ENCODE measurements at places on chromosomes 3 and 15.

DNA sequence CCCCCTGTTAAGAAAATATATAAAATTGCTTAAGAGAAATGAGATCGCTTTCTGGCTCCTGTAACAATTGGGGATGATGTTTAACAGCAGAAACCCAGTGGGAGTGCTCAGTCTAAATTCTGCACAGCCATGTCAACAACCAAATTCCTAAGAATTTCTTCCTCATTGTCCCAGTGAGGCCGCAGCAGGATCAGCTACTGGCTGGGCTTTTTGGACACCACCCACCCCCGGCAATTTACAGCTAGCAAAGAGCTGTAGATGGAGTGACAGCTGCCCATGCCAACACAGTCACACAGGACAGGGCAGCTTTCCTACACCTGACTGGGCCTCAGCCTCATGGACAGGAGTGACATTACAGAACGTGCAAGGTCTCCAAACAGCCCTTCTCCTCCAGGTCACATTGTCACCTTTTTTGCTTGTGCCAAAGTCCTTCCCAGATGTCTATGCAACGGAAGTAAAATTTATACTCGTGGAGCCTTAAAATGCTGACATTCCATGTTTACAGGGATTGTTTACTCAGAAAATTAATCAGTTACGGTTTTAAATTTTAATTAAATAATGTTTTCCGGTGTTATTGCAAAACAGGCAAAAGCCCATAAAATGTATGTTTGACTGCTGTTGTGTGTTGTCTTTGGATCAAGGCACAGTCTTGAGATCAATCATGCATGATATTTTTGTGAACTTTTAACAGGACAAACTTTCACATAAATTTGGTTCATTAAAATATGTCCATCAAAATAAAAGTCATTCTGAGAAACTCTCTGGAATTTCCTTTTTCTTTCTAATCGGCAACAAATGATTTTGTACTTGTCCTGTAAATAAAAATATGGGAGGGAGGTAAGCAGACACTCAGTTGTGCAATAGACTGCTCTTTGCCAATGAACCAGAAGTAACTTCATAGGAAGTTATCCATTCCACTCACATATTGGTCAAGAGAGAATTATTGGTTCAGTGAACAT lies 943.2 kb downstream of the MCTP2 start:
- no peak for DNase-seq

GRCh38 chr3:40615110-40615915 lies 90.6 kb downstream of the ZNF621 start:
- DNase-seq: peak; percentile 79

GRCh38 chr15:62103431-62103830 lies 36.7 kb downstream of the C2CD4A start:
- no peak for DNase-seq

DNA sequence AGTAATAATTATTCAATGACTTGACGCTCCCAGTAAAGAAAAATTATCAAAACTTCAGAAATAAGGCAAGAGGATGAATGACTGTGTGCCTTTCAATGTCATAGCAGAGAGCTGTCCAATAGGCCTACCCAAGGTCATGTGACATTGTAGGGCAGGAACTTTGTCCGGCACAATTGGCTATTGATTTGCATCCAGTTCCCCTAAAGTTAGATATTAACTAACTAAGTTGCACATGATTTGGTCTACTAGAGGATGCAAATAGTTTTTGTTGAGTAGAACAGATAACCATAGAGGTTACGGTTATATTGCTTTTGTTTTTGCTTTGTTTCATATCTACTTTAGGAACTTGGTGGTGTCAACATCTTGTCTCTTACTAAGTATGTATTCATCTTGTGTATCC lies 127.9 kb upstream of the PFN2 start:
- DNase-seq: no peak

- no peak for DNase-seq
These were observed at the start of gene EPB42 for GRCh38 chr15:43220991-43221403. Gene EPB42 (minus strand): TSS chr15:43221018. CDS start chr15:43220825, 193 bp downstream.

DNA sequence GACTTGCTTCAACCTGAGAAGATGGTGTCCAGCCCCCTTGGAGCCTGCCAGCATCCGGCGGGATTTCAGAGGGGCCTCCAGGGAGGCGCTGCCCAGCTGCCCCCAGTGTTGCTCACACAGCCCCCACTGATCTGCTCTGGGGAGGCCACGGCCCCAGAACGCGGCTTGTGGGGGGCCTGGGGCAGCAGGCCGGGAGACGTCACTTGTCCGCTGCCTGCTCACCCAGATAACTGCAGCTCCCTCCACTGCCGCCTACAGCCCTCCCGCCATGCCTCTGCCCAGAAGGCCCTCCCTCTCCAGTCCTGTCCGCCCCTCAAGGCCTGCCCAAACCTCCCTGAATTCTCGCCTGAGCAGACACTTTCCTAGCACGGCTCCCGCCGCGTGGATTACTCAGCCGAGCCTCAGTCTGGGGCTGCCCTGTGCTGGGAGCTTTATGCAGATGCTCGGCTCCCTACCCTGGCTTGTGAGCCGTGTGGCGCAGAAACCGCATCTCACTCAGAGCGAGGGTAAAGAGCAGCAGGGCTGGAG lies 17.2 kb upstream of the ADIPOQ start:
- no peak for DNase-seq

DNA sequence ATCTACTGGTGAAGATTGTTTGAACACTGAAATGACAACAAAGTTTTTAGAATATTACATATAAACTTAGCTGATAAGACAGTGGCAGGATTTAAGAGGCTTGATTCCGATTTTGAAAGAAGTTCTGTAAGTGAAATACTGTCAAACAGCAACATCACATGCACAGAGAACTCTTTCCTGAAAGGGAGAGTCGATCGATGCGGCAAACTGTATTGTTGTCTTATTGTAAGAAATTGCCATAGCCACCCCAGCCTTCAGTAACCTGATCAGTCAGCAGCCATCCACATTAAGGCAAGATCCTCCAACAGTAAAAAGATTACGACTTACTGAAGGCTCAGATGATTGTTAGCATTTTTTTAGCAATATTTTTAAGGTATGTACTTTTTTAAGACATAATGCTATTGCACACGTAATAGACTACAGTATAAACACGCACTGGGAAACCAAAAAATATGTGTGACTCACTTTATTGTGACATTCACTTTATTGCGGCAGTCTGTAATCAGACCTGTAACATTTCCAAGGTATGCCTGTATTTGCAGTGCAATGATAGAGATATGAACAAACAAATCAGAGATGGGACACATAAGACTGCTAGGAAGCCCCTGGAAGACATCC lies 225.6 kb upstream of the UBE2E1 start:
- no peak for DNase-seq

GRCh38 chr3:195557322-195557721 lies 14.2 kb upstream of the PPP1R2 start:
- DNase-seq: no peak

GRCh38 chr3:81378552-81379293 lies 382.7 kb downstream of the GBE1 start:
- DNase-seq: no peak

DNA sequence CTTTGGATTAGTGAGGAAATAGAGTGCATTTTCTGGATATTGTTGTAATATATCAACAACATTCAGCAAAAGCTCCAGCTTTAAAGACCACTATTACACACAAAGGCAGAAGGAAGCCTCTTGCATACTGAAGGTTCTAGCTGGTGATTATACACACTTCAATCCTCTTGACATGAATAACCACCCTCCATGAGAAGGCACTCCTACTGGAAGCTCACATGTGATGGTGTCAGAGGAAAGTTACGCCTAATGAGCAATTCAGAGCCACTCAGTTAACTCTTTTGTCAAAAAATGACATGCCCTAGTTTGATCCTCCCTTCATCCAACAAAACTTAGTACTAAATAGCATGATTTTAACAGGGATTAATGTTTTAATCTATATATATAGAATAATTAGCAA lies 124.6 kb upstream of the LYSMD4 start:
- DNase-seq: peak; percentile 50

DNA sequence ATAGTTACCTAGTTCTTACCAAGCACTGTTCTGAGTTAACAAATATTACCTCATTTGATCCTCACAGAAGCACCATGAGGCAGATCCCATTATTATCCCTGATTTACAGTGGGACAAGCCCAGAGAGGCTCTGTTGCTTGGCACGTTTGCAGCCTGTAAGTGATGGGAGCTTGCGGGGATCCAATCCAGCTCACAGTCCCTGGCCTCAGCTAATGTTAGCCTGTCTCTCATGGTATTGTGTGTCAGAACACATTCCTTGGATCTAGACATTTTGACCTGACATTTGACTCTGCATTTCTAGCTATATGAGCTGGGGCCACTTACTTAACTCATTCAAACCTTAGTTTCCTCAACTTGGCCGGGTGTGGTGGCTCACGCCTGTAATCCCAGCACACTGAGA lies 246.9 kb upstream of the LRTM1 start:
- no peak for DNase-seq

DNA sequence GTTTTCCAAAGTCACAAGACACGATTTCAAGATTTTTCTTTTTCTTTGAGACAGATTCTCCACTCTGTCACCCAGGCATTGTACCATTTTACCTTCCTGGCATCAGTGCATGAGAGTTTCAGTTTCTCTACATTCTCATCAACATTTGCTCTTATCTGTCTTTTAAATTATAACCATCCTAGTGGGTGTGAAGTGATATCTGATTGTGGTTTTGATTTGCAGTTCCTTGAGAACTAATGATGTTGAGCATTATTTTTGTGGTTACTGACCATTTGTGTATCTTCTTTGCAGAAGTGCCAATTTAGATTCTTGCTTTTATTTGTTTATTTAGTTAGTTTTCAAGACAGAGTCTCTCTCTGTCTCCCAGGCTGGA lies 41.2 kb downstream of the ADIPOQ start:
- DNase-seq: no peak

GRCh38 chr15:76299786-76300185 lies 11.5 kb downstream of the ETFA start:
- no peak for DNase-seq

GRCh38 chr15:76195506-76196268 lies 115.6 kb downstream of the ETFA start:
- no peak for DNase-seq

GRCh38 chr3:24688446-24689148 lies 193.9 kb upstream of the THRB start:
- DNase-seq: no peak

GRCh38 chr15:38652998-38653397 lies 88.4 kb upstream of the RASGRP1 start:
- DNase-seq: no peak

DNA sequence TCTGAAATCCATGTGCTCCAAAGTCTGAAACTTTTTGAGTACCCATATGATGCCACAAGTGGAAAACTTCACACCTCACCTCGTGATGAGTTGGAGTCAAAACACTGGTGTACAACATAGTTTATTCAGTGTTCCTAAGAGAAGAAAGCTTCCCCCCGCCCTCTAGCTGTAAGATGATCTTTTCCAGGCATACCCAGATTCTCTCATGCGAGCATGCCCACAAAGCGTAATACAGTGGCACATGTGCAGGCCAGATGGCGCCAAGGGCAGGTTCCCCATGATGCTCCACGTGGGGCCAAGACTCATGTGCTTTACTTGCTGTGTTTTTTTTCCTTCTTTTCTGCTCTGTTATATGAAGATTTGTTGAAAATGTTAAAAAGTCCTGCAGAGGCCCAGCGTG lies 104.9 kb upstream of the LRRFIP2 start:
- DNase-seq: no peak

DNA sequence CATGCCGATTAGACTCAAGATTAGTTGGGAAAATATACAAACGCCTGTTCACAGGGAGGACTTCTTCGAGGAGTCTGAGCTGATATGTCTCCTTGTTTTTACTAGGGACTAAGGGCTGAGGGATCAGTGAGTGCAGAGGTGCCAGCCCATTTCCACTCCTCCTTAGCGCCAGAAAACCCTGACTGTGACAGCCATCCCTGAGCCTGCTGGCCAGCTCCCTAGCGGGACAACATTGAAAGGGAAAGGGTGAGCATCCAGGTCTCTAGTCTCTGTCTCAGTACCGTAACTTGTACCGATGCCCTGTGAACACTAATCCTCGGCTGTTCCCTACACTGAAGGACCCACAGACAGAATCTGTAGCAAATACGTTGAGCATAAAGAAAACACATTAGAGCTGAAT lies 243.4 kb downstream of the WNT5A start:
- no peak for DNase-seq

DNA sequence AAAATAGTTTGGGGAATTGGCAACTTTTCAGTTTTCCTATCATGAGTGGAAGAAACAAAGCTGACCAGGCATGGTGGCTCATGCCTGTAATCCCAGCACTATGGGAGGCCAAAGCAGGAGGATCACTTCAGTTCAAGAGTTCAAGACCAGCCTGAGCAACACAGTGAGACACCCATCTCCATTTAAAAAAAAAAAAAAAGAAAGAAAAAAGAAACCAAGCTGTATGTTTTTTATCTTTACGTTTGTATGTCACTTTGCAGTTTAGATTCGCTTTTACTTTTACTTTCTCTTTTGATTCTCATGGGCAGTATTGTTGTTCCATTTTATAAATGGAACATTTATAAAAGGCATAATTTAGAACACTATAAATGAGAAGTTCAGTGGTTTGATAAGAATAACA lies 31.2 kb upstream of the TNIK start:
- DNase-seq: no peak

GRCh38 chr3:133849346-133849745 lies 43.7 kb downstream of the SRPRB start:
- no peak for DNase-seq

All from HAP-1 (cell line).